Activated naive CD4-positive, alpha-beta T cell (primary cell): ENCODE measurements at places on chromosomes 5 and 9.

DNA sequence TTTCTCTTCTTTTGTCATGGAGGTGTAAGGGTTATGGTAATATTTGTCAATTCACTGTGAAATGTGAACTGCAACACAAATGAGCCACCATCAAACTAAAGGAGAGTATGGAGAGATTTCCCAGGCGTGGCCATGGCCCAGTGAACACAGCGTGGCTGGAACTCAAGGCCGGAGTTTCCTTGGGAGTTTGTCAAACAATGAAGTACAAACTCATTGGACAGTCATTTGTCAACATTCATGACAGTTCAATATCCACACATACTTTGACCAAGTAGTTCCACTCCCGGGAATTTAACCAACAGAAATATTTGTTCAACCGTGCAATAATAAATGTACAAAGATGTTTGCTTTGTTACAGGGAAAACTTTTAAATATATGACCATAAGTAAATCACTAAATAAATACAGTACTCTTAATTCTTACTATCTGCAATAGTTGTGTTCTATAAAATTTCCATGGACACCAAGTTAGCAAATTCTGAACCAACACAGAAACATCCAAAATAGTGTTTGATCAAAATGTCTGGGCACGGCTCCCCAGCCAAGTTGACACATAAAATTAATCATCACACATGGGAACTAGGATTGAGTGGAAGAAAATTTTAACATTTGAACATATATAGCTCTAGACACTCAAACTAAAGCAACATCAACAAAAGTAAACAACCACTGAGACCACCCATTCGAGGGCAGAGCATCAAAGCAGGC lies 87.1 kb downstream of the DIRAS2 start:
- no peak for DNase-seq

DNA sequence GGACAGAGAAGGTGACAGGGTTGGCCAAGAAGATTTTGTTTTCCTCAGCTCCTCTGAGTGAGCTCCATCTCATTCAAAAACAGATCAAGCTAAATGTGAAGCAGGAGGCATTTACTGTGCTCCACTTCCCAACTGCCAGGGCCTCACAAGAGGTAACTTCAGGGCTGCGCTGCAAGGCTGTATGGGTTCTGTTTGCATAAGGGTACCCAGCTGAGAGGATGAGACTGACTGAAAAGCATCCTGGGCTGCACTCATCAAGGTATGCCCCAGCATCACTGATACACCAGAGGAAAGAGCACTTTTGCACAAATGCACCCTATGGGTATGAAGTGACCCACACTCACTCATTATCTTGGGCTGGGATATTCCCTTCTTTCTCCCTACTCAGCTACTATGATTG lies 316.2 kb upstream of the HAPLN1 start:
- DNase-seq, result no peak

- no peak for DNase-seq
Observed at GRCh38 chr9:112970939-112971338, 41.1 kb downstream of the ZNF883 start.

GRCh38 chr5:93724791-93725190 lies 16.6 kb downstream of the POU5F2 start:
- DNase-seq, result no peak

DNA sequence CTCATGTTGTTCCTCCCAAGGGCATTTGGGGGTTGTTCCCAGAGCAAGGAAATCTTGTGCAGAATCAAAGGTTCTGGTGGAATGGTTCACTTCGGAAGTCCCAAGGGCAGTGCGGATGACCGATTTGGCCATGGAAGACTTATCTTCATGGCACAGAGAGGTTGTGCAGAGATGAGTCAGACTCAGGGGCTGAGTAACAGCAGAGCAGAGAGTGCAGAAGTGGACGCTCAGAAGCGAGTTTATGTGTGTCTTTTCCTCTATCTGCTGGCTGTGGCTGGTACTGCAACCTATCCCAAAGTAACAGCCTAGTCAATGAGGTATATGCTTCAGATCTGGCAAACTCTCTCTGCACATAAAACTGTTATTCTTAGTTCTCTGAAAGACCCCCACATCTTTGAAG lies 118.1 kb downstream of the DPYSL3 start:
- DNase-seq, result no peak

DNA sequence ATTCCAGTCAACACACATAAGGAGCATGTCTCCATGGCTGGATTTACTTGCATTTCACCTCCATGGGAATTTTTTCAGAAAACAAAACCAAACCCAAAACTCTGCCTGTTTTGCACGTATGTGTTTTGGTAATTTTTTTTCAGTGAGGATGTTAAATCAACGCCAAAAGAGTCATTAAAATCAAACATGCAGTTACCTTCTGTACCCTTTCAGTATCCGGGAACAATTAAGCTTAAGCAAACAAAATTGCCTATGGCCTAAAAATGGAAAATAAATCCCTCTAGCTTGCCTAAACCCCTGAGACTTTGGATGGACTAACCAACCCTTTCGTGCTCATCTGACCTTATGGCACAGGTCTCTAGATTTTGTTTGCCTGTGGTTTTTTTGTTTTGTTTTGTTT lies 209.2 kb upstream of the KLF4 start:
- no peak for DNase-seq
